ENCODE measurements at places on chromosomes 11 and 22.

- no peak for DNase-seq
Observed at GRCh38 chr22:29813563-29813962, 24.5 kb downstream of the ASCC2 start.

- no peak for DNase-seq
Observed at GRCh38 chr11:114377612-114378267, 22.6 kb downstream of the C11orf71 start.

DNA sequence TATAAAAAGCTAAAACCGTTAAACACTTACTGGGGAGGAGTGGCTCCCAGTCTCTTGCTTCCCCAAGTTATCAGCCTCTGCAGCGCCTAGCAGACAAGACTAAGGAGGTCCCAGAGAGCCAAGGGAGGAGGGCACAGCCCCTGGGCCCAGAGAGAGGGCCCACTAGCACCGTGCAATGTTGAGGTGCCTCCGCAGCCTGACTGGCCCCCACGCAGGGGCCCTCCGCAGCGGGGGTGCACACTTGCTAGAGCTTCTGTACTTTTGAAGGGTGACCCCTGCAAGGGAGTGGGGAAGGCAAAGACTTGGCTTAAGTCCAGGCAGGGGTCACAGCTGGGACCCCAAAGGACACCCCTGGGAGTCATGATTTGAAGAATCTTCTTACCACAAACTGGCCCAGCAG lies 98.0 kb downstream of the ADAMTS15 start:
- DNase-seq: no peak

GRCh38 chr22:28006271-28006670 lies 87.2 kb upstream of the PITPNB start:
- DNase-seq: no peak

DNA sequence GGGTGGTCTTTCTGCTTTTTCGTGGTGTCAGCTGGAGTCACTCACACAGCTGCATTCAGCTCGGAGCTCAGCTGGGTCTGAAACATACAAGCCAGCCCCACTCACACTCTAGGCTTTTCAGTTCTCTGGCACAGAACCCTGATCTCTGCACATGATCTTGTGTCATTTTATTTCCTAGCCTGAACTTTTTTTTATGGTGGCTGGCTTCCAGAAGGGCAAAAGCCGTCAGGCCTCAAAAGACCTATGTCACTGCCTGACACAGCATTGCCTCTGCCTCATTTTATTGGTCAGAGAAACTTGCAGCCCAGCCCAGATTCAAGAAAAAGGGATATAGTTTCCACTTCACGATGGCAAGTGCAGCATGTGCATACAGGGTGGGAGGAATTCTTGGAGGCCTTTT lies 117.8 kb downstream of the NTM start:
- DNase-seq: no peak

DNA sequence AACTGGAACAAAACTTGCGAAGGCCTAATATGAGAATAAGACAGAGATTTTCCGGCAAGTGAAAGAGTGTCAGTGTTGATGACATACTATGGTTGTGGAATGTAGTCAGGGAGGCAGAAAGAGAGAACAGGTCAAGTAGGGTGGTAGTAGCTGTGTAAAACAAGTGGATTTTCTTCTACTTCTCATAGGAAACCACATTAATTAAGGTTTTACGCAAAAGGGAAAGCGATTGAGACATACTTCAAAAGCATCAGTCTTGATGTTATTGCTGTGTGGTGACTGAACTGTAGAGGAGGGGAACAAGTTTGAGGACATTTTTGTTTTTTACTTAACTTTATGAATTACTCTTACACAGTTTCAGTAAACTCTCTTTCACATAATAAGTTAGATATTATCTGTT lies 186.0 kb upstream of the CNTN5 start:
- DNase-seq: no peak

GRCh38 chr11:2312232-2313042 lies 10.6 kb downstream of the TSPAN32 start:
- no peak for DNase-seq

GRCh38 chr11:116871248-116871647 lies 33.8 kb upstream of the APOA1 start:
- no peak for DNase-seq
